ENCODE measurements at places on chromosomes 2 and 18.

- no peak for DNase-seq
Measured at GRCh38 chr2:103364177-103364576, 602.3 kb downstream of the TMEM182 start.

DNA sequence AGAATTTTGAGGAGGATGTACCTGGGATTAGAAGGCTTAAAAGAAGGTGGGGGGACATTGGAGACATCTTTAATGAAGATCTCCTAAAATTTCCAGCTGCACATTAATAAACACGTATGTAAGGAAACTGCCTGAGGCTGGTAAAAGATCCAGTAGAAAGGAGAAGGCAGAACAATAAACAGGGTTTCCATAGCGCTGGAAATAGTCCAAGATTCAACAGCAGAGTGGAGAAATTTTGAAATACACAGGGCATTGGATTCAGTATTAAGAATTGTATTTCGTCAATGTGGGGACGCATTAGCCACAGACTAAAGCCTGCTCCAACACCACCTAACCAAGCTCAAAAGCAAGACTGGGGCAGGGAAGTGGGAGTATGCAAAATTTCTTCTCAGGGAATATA is 606.9 kb upstream of the NRXN1 start:
- no peak for DNase-seq

DNA sequence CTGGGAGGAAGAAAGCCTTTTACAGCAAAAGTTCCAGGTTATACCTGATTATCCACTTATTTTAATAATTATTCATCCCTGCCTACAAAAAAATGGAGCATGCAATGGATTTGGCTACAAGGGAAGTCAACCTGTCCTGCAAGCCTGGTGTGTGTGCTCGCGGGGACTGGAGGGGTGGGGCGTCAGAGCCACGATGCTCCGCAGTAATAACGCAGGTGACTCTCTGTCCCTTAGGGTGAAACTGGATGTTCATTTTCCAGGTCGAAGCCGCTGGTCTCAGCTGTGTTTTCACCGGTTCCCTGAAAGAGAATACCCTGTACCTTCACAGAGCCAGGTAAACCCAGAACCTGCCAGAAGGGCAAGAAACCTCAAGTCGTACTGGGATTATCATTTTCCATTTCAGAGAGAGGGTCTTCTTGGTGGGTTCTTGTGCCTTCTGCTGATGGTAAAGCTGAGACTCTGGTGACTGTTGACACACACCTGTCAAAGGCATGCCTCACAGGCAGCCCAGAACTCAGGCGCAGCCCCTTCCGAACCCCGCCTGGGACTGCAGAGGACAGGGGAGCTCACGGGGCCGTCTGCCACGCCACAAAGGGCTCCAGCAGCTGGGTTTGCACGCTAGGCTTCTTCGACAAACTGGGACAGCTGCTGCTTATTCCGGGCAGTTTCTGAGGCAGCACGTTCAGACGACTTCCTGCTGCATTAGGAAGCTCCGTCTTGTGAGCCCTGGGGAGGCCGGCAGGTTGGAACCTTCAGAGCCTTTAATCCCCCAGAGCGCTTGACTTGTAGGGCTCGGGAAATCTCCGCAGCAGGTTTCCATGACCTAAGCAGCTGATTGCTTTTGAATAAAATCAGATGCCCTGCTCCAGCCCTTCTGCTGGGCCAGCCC is 58.6 kb downstream of the KCNG2 start:
- no peak for DNase-seq

DNA sequence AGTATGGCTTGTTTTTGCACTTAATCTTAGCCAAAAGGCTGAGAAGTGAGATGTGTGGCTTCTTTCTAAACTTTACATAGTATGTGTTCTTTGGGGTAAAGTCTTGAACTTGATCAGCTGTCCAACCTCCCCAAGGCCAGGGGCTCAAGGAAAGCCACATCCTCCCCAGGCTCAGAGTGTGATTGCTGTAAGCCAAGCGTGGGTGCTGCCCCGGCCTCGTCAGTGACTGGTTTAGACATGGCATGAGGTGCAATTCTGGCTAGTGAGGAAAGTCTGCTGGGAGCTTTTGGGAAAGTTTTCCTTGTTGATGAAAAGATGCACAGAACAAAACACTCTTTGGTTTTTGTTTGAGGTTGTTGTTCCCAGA is 40.2 kb downstream of the TMEM177 start:
- no peak for DNase-seq

GRCh38 chr2:240368781-240369331 is 66.6 kb upstream of the GPC1 start:
- no peak for DNase-seq

GRCh38 chr2:221455214-221455613 is 116.9 kb downstream of the EPHA4 start:
- no peak for DNase-seq

GRCh38 chr2:225512876-225513540 is 113.5 kb downstream of the NYAP2 start:
- no peak for DNase-seq

DNA sequence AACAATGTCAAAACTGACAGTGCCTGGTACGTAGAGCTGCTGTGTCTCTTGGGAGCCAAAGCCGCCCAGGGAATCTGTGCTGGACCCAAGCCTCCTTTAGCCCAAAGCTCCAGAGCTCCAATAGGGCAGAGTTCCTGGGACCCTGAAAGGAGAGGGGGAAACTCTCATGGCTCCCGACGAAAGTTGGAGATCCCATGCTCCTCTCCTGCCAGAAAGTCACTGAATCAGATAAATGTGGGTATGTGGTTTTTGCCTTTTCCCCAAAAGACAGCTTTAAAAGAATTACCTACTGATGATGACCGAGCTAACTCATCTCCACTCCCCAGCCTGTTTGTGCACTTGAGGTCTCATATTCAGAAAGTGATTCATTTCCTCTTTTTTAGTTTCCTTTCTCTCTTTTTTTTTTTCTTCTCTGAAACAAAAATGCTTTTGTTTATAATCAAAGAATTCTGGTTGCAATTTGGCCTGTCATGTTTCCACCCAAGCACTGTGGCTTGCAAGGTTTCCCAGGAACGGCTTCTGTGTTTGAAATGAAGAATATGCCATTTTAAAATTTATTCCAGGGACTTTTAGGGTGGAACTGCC is 14.1 kb upstream of the PMAIP1 start:
- DNase-seq: no peak

DNA sequence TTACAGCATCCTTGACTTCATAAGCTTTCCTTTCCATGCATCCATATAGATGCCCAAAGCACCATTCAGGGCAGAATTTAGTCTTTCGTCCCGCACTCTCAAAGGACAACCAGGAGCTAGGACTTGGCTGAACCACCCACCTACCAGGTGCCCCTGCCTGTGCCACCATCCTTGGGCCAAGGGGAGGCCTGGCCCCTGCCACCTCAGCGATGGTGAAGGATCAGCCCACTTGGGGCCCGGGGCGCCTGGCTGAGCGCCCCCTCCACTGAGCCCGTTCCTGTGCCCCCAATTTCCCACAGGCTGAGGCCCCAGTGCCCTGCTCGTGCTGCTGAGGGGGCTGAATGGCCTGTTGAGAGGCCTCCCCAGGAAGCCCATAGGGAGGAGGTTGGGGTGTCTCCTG is 33.3 kb upstream of the ALPP start:
- DNase-seq: no peak

DNA sequence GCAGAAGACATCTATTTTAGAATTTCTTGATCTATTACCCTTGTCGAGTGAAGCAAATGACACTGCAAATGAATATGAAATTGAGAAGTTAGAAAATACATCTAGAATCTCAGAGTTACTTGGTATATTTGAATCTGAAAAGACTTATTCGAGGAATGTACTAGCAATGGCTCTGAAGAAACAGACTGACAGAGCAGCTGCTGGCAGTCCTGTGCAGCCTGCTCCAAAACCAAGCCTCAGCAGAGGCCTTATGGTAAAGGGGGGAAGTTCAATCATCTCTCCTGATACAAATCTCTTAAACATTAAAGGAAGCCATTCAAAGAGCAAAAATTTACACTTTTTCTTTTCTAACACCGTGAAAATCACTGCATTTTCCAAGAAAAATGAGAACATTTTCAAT is 370.4 kb downstream of the XIRP2 start:
- no peak for DNase-seq

DNA sequence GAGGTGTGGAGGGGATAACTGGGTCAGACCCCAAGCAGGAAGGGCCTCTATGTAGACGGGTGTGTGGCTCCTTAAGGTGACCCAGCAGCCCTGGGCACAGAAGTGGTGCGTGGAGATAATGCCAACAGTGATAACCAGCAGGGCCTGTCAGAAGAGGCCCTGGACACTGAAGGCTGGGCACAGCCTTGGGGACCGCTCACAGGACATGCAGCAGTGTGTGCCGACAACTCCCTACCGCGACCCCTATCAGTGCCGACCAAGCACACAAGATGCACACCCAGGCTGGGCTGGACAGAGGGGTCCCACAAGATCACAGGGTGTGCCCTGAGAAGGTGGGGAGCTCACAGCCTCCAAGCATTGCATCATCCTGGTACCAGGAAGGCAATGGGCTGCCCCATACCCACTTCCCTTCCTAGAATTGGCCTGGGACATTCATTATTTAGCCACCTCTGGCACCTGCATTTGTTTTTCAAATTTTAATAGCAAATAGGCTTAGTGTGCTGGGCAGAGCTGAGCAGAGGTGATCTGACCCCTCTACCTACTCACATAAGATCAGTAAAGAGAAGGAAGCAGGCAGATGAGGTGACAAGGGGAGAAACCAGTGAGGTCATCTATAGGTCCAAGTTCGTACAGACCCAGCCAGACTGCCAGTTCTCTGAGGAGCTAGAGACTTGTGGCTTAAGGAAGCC is 55.2 kb downstream of the BCL11A start:
- no peak for DNase-seq

DNA sequence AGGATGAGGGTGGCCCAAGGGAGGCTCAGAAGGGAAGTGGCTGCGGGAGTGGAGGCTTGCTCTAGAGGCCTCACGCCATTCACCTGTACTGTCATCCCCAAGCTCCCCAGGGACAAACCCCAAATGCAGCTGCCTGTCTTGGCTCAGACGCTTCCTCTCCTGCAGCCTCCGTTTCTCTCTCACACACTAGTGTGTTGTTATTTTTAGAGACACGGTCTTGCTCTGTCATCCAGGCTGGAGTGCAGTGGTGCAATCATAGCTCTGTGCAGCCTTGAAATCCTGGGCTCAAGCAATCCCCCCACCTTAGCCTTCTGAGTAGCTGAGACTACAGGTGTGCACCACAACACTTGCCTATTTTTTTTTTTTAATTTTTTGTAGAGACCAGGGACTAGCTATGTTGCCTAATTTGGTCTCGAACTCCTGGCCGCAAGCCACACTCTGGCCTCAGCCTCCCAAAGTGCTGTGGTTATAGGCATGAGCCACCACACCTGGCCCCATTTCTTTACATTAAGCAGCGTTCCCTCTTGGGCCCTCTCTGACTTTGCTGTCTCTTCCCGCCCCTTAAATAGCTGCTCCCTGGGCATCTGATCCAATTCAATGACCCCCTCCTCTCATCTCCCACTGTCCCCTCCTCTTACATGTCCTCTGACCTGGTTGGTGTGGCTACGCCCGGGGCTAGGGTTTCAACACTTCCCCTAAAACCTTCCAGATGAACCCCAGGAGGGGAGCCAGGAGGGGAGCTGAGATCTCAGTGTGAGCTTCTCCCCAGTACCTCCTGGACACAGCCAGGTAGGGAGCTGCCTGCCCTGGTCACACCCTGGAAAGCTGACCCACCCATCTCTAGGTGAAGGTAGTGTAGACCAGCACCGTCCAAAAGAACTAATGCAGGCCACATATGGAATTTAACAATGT is 24.0 kb upstream of the LOXHD1 start:
- no peak for DNase-seq

GRCh38 chr2:152186262-152186661 is 10.7 kb upstream of the STAM2 start:
- no peak for DNase-seq

GRCh38 chr2:128372621-128373341 is 54.1 kb upstream of the HS6ST1 start:
- DNase-seq: no peak

GRCh38 chr2:162050513-162050961 is 23.5 kb downstream of the DPP4 start:
- no peak for DNase-seq

GRCh38 chr18:57798713-57799373 is 4.3 kb downstream of the ATP8B1 start:
- DNase-seq: no peak

DNA sequence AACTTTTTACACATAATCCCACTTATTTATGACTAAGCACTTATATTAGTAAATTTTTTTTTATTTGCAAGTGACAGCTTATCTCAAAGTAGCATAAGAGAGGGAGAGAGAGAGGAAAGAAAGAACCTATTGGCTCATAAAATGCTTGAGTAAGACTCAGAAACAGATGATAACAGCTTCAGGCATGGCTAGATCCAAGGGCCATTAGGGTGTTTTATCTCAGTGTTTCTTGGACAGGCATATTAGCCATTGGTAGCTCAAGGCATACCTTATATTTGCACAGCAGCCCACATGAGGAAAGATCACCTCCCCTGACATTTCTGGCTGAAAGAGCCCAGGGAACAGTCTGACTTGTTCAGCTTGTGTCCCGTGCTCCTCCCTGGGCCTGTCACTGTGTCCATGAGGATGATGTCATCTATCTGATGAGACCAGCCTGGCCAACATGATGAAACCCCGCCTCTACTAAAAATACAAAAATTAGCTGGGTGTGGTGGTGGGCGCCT is 64.4 kb downstream of the IL1R2 start:
- DNase-seq: no peak

DNA sequence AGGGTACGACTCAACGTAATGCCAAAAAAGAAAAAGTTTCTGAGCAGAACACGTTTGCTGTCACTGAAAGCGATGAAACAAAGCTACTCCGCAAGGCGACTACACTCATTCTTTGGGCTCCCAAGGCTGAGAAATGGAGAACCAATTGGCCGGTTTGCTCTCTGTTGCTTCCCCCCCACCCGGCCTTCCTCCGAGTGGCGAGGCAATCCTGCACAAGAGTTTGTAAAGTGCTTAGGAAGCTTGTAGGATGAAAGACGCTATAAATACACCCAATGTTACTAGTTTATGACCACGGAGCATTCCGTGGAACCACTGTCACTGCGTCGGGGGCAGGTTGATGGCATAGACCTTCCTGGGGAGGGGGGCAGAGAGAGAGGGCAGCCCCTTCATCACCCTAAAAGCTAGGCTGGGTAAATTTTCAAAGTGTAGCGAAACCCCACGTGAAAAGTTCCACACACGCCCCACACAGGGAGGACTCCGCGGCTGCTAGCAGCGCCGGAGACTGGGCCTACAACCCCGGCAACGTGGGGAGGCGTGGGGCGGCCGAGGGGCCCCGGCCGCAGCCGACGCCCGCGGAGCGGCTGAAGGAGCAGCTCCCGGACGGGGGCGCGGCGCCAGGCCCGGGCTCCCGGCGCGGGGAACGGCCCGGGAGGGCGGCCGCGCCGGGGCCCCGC is 915 bp downstream of the CUL3 start:
- DNase-seq: no peak

- DNase-seq: no peak
Measured at GRCh38 chr2:130826821-130827501, 9.8 kb upstream of the ARHGEF4 start.

GRCh38 chr2:39741871-39742270 is 37.2 kb downstream of the THUMPD2 start:
- no peak for DNase-seq

GRCh38 chr2:119222213-119222612 is 1.4 kb upstream of the STEAP3 start:
- no peak for DNase-seq
